ENCODE measurements at places on chromosomes 13 and 19. TPM values are rescaled to one million over a fixed set of nuclear protein-coding genes. Genes with fewer than 3 reads are reported as not detected.

- DNase-seq = no peak
Measured at GRCh38 chr19:19050731-19051130, 13.1 kb upstream of the SLC25A42 start.

GRCh38 chr13:114151565-114152284, 19.3 kb upstream of the RASA3 start:
- DNase-seq = peak; percentile 88

DNA sequence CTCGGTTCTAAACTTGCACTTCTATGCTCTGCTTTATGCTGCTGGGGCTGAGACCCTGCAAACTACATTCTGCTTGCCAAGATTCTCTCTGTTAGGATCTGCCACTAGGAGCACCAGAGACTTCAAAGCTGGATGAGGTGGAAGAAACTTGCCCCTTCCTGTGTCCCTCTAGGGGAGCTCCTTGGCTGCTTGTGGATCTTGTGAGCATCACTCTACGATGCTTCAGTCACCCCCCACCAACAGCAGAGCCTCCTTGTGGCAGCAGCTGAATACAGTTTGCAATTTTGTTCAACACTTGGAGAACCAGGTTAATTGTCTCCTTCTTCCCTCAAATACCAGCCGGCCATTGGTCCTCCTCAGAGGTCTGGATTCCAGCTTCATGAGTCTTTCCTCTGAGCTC, 310.6 kb downstream of the FGF14 start:
- no peak for DNase-seq

- DNase-seq = no peak
Measured at GRCh38 chr13:64723724-64724123, 2506.4 kb downstream of the PCDH9 start.

DNA sequence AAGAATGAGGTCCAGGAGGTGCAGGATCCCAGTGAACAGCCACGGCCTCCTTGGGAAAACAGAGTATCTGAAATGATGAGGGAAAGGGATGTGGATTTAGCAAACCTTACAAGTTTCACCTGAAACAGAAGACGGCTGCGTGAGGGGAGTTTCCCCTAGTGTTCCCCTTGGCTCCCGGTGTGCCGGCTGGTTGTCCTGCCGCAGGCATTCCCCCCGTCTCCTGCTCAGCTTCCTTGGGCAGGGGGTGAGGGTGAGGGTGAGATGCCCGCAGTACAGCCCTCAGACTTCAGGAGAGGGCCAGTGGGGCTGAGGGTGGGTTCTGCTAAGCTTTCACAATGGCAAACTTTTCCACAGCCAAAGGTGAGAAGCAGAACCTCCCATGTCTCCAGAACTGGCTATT, 201.1 kb upstream of the SOX1 start:
- DNase-seq = no peak

- no peak for DNase-seq
Measured at GRCh38 chr13:46172531-46172991, 9.4 kb downstream of the LCP1 start.

DNA sequence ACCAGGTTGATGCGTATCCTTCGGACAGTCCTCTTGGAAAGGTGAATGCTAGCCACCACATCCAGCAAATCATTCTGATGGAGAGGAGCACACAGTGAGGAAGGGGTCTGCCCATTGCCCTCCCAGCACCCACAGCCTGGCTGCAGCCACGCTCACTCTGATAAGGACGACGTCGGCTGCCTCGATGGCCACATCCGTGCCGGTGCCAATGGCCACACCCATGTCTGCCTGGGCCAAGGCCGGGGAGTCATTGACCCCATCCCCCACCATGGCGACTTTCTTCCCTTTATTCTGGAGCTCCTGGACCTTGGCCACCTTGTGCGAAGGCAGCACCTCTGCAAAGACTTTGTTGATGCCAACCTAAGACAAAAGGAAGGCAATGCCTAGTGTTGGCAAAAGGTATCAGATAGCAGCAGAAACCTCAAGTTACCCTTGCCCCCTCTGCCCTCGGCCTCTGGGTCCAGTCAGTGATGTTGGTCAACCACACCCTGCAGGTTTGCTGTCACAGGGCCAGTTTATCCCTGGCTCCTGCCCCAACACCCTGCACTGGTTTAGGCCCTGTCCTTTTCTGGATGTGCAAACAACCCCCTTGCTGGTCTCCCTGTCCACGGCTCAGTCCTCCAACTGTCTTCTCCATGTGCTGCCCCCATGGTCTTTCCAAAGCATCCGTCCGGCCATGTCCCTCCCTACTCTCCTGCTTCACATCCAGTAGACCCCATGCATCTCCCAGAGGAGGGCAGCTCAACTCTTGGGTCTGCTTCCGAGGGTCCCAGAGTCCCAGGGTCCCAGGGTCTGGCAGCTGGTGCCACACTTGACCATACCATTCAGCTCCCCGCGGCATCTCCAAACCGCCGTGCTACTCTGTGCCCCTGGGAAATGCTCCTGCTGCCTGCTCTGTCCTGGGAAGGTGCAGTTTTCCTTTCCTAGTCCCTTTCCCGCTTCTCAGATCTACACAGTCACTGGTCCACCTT, 73.6 kb downstream of the ATP7B start:
- DNase-seq = peak; percentile 62

GRCh38 chr13:48296528-48296927, 7.0 kb upstream of the RB1 start:
- DNase-seq = no peak

DNA sequence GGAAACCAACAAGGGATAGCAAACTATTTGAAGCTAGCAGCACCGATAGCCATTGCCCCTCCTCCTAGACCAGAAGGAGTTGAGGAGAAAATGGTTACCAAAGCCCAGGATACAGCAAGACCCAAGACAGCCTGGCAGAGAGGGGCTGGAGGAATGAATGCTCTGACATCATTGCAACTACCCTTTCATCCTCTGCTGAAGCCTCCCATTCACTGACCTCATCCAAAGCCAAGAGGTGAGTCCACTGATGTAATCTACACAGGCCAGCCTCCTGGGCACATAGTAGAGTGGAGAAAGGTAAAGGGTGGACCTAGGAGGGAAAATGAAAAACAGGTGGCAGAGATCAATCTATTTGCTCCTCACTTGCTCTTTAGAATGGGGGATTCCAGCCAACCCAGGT, 42.7 kb upstream of the ZNF780A start:
- DNase-seq = no peak

GRCh38 chr13:77863144-77863543, 55.5 kb downstream of the EDNRB start:
- DNase-seq = no peak

DNA sequence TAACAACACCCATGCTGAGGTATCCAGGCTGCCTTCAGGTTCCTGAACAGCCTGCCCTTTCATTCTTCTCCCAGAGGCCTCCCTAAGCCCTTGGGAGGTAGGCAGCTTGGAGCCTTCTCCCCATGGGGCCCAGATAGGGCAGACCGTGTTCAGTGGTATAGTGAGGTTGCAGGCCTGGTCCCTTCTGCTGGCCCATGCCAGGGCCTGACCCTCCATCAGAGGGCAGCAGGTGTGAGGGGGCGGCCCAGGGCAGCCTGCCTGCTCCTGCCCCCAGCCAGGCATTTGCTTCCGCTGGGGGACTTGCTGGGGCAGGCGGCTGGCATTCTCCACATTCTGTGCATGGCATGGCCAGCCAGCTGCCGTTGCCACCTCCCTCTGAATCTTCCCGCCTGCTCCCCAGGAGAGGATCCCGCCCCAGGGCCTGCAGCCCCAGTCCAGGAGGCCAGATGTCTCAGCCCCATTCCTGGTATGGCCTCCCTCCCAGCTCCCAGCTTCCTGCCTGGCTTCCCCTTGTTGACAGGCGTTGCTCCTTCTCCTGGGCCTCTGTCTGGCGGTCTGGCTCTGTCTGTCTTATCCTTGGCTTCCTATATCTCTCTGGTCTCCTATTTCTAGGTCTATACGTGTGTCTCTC, 8.9 kb downstream of the CIC start:
- DNase-seq = no peak

The GPR4 gene
- polyA plus RNA-seq = 0.54 TPM

The CSNK1G2 gene
- polyA plus RNA-seq = 35.7 TPM

The TJP3 gene
- polyA plus RNA-seq = 285 TPM
